ENCODE measurements at places on chromosomes 3 and 15.
A peak's percentile ranks its signal among the peaks of the same experiment; 100 is the strongest.

DNA sequence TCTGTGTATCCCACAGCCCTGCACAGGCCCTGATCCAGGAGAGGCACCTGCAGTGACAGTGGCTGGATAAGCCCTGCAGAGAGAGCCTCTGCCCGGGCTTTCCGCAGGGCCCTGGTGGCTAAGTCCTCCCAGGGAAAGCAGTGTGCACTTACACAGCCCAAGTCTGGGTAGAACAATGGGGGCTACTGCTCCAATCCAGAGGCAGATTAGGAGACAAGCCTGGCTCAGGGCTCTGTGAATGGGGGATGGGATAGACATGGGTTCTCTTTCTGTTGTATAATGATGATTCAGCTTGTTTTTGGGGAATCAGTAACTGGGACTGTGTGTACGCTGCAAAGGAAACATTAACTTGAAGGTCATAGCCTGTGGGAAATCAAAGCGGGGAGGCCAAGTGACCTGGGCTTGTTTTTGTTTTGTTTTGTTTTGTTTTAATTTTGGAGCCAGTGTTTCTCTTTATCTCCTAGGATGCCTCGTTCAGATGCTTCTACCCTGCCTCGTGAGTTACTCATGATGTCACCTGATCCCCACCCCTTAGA lies 4.1 kb upstream of the ALDH1L1 start:
- DNase-seq: no peak

DNA sequence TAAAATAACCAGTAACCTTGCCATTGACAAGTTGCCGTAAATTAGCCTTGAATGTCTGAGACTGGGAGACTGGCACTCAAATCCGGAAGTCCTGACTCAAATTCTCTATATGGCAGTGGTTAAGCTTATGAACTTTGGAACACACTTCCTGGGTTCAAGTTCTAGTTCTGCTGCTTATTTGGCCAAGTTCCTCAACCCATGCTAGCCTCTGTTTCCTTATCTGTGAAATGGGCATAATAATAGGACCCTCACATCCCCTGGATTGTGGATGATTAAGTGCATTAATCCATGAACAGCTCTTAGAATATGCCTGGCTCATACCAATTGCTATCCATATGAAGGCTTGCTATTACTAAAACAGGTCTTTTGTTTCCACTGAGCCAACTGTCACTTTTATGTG lies 311.5 kb downstream of the EDEM1 start:
- no peak for DNase-seq

GRCh38 chr15:101526442-101526841 lies 36.9 kb upstream of the PCSK6 start:
- no peak for DNase-seq

- DNase-seq: no peak
These were observed 32.0 kb upstream of the SEMA6D start for GRCh38 chr15:47685141-47685870.

DNA sequence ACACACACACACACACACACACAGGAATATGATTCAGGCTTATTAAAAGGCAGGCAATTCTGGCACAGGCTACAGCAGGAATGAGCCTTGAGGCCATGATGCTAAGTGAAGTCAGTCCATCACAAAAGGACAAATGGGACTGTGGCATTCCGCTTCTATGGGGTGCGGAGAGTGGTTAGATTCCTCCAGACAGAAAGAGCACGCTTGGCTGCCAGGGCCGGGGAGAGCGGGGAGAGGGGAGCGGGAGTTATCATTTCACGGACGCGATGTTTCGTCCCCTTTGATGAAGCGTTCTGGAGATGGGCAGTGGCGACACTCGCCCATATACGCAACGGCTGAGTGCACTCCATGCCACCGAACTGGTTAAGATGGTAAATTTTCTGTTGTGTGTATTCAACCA lies 58.5 kb upstream of the FAM174B start:
- DNase-seq: peak; percentile 32

DNA sequence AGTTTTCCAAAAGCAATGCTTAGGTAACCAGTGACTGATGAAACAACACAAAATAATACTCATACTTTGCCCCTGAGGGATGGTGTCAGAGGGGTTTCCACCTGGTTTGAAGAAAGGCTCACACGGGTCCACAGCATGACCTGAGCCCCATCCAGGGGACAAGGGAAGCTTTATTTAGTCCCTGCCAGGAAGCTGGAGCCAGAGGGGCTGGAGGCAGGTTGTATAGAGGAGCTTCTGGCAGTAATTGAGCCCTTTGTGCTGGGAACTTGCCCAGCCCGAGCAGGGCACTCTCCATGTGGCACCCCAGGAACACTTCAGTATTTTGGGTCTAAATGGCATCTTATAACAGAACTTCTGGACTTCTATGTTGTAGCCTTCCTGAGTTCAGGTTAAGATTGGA lies 39.2 kb upstream of the EPHB1 start:
- no peak for DNase-seq

DNA sequence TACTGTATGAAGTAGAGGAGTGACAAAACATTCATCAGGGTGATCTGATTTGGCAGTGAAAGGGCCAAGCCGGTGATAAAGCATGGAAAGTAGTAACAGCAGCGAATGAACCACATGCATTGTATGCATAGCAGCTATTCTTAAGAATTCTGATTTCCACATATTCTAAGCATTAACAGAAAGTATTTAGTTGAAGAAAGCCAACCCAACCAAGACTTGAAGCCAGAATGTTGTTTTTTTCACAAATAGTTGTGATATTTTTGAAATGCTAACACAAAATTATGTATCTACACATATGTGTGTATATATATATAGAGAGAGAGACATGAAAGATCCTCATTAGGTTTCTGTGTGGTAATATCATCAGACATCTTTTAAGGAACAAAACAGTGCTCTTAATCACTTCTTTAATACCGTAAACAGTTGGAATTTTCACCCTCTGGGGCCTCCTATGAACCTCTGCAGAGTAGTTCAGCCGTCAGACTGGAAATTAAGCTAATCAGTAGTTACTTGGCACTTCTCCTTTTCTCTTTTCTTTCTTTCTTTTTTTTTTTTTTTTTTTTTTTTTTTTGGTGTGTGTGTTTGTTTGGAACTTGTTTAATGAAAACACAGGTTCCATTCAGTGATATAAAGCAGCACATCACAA lies 139.6 kb downstream of the CMSS1 start:
- no peak for DNase-seq

GRCh38 chr15:98738689-98739401 lies 90.5 kb downstream of the IGF1R start:
- DNase-seq: no peak

DNA sequence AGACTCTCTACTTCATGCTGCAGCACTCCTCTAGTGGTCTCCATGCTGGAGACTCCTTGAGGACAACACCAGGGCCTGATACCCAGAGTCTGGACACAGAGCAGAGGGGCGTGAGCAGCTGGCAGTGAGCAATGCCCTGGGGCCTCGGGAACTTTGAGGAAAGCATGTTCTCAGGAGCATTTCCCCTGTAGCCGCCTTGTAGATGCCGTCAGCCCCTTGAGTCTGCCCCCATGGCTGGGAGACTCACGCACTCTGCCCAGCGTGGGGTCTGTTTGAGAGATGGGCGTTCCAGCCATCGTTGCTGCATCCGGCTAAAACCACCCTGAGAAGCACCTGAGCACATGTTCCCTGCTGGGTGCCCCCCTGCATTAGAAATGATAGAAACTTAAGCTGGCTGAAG lies 56.8 kb downstream of the PLXNA1 start:
- no peak for DNase-seq

- DNase-seq: no peak
These were observed 65.8 kb downstream of the SCN5A start for GRCh38 chr3:38583688-38584087.

DNA sequence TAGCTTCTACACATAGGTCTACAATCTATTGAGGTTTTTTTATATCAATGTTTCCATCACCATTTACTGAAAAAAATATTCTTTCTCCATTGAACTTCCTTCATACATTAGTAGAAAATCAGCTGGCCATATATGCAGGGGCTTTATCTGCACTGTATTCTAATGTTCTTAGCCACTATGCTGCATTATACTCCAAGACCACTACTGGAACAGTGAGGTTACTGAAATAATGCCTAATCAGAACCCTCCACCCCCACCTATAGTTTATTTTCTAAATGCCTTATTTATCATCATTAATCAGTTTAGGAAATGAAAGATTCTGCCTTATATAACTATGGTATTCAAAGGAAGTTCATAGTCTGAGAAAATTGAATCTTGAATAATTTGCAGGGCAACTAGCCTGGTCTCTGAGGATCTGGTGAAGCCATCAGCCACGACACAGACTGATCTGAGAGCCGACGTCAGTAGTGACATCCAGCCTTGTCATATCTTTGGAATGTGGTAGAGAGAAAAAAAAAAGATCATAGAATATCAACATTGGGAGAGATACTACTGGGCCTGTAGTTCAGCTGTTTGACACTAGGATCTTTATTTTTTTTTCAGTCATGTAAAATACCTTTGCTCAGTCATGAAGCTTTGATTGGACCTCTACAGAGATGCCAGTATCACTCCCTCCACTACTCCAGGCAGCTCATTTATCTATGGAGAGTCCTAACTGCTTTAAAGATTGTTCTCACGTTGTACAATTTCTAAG lies 66.6 kb downstream of the P3H2 start:
- DNase-seq: no peak

DNA sequence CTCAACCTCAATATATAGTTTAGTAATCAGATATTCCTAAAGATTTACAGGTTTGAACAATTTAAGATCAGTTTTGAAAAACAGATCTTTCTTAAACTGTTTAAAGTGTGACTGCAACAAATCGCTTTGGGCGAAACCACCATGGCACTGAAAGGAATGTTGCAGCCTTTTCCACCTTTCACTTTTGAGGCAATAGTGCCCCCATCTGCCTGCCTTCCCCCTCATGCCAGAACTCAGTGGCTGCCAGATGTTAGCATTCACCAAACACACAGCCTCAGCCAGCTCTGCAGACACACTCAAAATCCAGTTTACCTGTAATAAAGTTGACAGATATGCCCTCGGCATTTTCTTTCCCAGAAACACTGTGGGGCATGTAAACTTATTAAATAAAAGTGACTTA lies 3.3 kb downstream of the LYSMD4 start:
- DNase-seq: no peak

DNA sequence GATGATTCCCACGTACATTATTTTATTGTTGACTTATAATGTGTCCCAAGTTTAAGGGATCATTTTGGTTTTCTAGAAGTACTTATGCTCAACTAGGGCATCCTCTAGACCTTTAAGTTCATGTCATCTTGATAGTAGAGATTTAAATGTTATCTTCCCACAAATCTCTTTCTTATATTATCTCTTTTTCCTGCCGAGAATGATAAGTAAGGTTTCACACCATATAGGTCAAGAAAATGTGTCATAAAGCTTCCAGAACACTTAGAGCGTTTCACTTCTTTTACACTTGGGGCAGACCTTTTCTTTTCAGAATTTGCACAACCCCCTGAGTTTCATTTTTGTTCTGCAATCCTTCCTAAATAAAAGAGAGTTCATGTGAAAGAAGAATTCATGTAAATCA lies 142.0 kb upstream of the CBLB start:
- DNase-seq: no peak

GRCh38 chr15:50249704-50250103 lies 15.8 kb downstream of the HDC start:
- no peak for DNase-seq

Measured in nucleus accumbens (tissue), 56 donors.